ENCODE measurements at places on chromosomes 12 and 14. TPM values are rescaled to one million over a fixed set of nuclear protein-coding genes. Genes with fewer than 3 reads are reported as not detected.

DNA sequence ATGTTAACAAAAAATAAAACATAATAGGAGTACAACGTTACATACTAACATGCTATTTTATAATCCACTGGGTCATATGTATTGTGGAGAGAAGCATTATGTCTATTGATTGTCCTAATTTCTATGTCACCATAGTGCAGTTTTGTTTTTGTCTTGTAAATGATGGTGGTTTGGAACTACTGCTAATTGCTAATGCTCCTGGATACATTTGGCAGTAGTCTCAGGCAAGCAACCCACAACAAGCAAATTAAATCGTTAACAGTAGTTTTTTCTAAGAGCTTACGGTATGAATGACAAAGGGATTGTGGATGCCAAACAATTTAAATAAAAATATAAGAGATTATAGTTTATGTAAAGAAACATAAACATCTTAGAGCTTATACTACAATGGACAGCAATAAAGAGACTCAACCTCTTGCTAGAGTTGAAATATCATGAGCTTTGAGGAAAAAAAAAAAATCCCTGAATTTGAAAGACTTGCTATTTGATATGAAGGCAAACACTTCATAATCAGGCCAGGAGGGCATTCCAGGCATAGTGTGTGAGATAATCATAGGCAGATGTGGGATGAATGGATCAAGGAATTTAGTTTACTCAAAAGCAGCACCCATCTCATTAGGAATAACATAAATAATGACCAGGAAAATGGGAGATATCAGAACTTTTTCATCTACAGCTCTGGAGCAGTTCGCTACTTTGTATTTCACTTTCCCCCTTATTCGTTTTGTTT is 181.3 kb downstream of the CCDC59 start:
- no peak for DNase-seq

- DNase-seq = no peak
Measured at GRCh38 chr14:62138593-62138992, 376.4 kb downstream of the SNAPC1 start.

DNA sequence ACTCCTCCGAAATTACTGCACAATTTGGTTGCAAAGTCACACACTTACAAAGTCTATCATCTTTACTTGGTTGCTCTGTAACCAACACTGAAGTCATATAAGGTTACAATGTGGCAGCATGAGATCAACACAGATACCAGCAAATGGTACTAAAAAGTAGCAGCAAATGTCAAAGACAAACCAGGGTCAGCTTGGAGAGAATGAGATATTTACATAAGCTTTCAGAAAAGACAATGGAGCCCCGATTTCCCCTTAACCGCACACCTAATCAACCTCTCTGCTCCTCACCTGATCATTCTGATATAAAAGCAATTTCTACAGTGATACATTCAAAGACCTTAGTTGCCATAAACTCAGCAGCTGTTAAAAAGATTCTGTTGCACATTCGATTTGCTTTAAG is 76.4 kb upstream of the FOXN3 start:
- no peak for DNase-seq

DNA sequence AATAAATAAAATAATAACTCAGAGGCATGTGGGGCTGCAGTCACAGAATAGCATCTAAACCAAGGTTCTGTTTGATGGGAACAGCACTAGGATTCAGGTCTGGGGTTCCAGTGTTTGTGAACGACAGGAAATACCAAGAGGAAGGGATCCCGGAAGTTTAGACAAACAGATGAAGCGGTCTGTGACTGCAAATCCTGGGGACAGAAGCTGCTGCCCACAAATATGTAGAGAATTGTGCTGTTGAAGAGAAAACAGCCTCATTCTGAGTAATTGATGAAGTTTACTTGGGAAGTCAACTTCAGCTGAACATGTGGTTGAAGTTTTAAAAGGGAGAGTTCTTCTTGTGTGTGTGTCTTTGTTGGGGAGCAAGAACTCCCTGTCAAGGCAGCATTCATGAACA is 98.4 kb upstream of the TBX5 start:
- DNase-seq = no peak

DNA sequence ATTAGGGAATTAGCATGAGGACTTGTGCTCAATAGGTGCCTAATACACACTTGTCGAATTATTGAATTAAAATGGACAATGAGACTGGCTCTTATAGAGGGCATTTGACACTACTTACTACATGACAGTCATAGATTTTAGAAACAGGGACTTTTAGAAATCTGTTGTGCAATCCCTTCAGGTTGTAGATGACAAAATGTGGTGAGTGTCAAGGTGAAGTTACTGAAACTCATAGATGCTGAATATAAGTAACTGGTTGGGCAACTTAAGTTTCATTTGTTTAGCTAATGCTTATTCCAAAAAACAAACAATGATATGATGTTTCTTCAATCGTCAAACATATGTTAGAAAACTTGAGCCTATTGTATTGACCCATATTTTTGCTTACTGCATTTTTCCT is 12.9 kb upstream of the PEX5 start:
- no peak for DNase-seq

Gene ALG10B
- 3.9 TPM for total RNA-seq

DNA sequence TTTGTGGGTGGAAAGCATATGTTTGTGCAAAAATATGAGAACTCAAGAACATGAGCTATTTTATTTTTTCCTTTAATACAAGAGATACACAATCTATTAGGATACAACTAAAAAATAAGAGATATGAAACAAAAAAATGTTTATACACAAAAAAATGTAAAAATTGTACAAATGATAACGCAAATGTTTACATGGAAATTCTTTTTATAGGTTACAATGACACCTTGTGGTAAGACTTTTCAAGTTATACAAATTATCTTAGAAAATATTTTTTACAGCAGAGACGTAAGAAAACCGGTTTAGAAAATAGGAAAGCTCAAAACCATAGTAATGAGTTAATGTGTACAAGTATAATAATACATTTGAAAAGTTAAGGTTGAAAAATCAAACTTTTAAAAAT is 25.5 kb downstream of the CEP83 start:
- DNase-seq = no peak

DNA sequence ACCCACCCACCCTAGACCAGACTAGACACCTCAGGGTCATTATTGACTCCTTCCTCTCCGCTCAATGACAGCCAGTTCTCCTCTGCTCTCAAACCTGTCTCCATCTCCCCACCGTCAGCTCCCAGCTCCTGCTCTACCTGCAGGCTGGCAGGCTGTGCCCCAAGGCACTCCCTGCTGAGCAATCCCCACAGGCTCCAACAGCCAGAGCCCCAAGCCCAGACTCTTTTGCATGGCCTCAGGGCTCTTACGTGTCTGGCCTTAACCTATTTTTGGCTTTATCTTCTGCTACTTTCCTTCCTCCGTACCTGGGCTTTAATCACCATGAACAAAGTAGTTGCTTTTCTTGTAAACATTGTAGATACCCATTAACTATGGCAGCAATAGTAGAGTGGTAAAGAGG is 162.9 kb upstream of the PRMT8 start:
- DNase-seq = no peak

Gene RFLNA
- 0.54 TPM for total RNA-seq

GRCh38 chr14:67759916-67760315 is 56.5 kb downstream of the ZFYVE26 start:
- DNase-seq = no peak

DNA sequence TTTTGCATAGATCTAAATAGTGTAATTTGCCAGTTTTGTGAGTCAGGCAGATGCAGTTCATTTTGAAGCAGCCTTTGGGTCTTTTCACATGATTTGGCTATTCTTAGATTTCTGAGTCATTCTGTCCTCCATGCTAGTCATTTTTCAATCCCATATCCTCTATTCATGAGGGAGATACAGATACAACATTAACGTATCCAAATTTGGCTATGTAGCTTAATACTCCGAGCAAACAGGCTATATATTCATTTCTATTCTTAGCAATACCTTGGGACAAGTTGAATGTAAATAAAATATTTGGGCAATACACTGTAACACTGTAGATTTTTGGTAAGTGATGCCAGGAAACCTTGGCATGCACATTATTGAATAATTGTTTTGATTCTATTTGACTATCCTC is 270.7 kb upstream of the PDE3A start:
- no peak for DNase-seq

Gene SERPINA1
- total RNA-seq = 18.1 TPM

- no peak for DNase-seq
Measured at GRCh38 chr14:93018366-93018765, 95.4 kb downstream of the CHGA start.

GRCh38 chr14:55309154-55309553 is 37.9 kb downstream of the FBXO34 start:
- DNase-seq = no peak

GRCh38 chr12:3589745-3590144 is 98.7 kb downstream of the PRMT8 start:
- no peak for DNase-seq

DNA sequence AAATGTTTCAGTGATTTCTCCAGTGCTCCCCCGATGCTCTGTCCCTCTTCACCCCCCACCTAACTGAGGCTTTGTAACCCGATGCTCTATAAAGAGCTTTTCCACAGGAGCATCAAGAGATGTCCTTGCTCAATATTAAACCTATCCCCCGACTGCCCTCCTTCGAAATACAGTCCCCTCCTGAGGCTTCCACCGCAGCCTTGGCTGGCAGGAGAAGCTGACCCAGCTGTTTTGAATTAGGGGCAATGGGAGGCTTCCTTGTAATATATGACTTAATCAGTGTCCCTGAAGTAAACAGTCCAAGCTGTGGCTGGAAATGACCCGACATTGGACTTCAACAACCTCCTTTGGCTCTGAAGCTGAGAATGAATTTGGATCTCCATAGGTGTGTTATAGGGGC is 62.4 kb downstream of the TMEM30B start:
- DNase-seq = no peak

- no peak for DNase-seq
Measured at GRCh38 chr12:132622437-132623071, 4.0 kb downstream of the P2RX2 start.

DNA sequence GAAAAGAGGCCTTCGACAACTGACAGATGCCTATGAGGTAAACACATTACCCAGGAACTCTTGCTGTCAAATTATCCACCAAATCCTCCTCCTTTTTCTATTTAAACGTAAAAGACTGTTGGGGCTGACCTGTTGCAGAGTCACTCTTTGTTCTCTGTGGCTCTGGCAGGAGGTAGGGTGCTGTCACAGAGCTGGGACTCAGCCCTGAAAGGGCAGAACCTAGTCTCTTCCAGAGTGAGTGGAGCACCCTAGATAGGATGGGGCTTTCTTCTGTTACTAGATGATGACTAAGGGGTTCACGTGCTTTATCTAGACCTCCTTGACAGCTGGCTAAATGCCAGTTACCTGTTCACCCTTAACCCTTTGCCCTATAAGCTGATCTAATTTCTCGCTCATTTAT is 25.7 kb downstream of the FNTB start:
- DNase-seq = no peak

Gene TAS2R42
- total RNA-seq = not detected

- DNase-seq = no peak
Measured at GRCh38 chr14:61589691-61590581, 105.4 kb upstream of the HIF1A start.

DNA sequence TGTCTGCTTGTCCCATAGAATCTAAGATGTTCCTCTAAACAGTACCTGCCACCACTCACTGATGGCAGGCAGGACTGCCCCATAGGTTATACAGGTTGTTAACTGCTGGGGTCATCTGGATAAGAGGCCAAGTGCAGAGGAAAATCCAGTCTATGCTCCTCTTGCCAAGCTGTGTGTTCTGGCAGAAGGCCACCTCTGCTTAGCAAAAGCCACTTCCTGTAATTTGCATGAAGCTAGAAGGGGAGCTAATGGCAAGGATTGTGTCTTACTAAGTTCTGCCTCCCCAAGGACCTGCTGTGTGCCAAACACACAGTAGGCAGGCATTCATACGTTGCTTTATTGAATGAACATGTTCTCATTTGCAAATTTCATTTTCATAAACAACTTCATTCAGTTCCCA is 445.4 kb downstream of the BCL11B start:
- no peak for DNase-seq

Gene LAG3
- not detected for total RNA-seq

- no peak for DNase-seq
Measured at GRCh38 chr12:67271976-67272375, 2.8 kb downstream of the CAND1 start.

Gene IGF1
- under 0.01 TPM for total RNA-seq

DNA sequence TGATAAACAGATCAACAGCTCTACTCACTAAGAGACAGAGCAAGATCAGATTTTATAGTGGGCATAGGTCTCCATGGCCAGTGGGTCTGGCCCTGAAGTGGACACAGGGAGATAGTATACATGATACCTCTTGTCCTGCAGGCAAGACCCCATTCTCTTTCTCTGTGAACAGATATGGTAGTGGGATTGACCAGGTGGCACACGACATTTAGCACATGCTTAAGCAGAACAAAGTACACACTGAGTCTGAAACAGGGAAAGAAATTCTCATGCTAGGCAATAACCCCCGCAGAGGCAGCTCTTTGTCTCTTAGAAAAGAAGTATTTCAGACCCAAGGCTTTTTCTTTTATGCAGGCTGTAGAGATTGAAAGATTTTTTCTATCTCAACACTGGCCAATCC is 1331.2 kb downstream of the FSCB start:
- no peak for DNase-seq

GRCh38 chr12:17680220-17680619 is 409.8 kb downstream of the RERGL start:
- no peak for DNase-seq

- DNase-seq = no peak
Measured at GRCh38 chr12:123571343-123571813, 13.0 kb upstream of the TMED2 start.

- DNase-seq = no peak
Measured at GRCh38 chr14:103392572-103392971, 7.4 kb downstream of the MARK3 start.

Gene GARIN6
- not detected for total RNA-seq

DNA sequence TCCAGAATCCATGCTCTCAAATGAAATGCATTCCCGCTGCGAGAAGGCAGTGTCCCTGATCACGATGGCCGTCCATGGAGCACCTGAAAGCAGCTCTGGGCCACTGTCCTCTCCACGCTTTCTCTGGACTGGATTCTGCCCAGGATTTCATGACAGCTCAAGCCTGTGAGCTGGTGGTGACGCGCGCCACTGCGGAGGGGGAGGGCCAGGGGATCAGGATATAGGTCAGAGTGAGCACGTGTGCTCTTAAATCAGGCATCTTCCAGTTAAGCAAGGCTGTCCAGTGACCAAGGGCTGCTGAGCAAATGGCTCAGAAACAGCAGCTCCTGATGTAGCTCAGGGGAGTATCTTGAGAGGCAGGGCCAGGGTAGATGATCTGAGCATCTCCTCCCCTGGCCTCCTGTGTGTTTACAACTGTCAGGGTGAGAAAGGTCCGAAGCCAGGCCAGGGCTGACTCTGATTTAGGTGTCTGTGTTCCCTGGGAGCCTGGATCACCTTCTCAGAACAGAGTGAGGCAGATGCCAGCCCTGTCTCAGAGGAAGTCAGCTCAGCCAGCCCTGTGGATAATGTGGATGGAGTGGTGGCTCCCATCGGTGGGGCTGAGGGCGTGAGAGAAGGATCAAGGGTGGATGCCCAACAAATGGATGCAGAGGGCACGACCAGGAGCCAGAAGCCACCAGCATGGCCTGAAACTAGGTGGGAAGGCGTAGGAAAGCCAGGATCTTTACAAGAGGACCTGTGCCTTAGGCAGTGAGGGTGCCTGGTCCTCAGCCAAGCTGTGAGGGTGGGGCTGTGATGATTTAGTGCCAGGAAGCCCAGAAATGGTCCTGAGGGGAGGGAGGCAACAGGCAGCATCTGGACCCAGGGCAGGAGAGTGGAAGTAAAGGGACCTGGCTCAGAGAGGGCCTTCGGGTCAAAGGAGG is 55.3 kb downstream of the ELK3 start:
- no peak for DNase-seq

Gene B4GALNT3
- 5.1 TPM for total RNA-seq

Gene MYF6
- not detected for total RNA-seq

Gene NINJ2
- total RNA-seq = not detected
